HFF-Myc (cell line): ENCODE measurements at places on chromosomes 7 and 10.
A peak's percentile ranks its signal among the peaks of the same experiment; 100 is the strongest.

- peak; percentile 67 for DNase-seq
These were observed 128.5 kb downstream of the MAD1L1 start for GRCh38 chr7:2104107-2104710.

- DNase-seq = no peak
These were observed 57.5 kb downstream of the PLXNA4 start for GRCh38 chr7:132518839-132519173.

DNA sequence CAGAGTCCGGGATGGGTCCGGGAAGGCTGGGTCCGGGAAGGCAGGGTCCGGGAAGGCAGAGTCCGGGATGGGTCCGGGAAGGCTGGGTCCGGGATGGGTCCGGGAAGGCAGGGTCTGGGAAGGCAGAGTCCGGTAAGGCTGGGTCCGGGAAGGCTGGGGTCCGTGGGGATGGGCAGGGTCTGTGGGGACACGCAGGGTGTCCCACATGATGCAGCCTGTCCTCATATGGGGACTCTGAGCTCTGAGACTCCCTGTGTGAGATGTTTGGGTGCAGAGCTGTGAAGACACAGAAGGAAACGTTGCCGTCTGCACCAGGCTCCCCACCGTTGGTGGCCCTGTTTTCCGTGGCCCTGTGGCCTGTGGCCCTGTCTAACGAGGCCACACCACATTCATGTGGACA, 45.7 kb upstream of the ADGRA1 start:
- DNase-seq = no peak

DNA sequence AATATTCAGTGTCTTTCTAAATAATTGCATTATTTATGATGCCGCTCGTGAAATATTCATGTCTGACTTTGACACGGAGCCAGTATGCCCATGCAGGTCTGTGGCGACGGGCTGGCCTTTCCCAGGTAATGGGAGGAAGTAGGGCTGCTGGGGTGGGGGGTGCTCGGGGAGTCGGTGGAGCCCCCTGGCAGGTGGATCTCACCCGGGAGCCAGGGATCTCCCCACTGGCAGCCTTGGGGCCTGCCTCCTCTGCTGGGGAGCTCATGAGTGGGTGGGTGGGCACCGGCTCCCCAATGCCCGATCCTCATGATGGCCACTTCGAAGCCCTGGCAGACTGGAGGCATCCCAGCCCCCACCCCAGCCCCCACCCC, 52.8 kb downstream of the PWWP2B start:
- no peak for DNase-seq

DNA sequence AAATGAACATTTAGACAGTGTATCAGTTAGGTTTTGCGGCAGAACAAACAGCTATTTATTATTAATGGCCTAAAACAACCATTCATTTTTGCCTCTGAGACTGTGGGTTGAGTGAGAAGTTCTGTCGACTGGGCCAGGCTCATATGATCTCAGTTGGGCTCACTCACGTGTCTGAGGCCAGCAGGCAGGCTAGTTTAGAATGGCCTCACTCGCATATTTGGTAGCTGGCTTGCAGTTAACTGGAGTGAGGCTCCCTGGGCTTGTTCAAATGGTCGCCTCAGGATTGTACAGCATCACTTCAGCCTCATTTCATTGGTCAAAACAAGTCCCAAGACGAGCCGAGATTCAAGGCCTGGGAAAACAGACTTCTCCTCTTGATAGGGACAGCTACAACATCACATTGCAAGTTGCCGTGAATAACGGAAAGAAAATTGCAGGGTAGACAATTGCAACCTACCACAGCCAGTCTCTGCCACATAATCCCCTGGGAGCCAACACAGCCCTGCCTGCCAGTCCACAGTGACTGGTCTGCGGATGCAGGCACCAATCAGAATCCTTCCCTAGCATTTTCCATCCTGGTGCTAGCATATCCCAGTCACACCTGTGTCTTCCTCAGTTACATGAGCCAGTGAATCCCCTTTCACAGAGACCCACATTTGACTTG, 23.1 kb upstream of the PPIF start:
- no peak for DNase-seq

- no peak for DNase-seq
These were observed 31.1 kb upstream of the CRHR2 start for GRCh38 chr7:30713392-30713791.

DNA sequence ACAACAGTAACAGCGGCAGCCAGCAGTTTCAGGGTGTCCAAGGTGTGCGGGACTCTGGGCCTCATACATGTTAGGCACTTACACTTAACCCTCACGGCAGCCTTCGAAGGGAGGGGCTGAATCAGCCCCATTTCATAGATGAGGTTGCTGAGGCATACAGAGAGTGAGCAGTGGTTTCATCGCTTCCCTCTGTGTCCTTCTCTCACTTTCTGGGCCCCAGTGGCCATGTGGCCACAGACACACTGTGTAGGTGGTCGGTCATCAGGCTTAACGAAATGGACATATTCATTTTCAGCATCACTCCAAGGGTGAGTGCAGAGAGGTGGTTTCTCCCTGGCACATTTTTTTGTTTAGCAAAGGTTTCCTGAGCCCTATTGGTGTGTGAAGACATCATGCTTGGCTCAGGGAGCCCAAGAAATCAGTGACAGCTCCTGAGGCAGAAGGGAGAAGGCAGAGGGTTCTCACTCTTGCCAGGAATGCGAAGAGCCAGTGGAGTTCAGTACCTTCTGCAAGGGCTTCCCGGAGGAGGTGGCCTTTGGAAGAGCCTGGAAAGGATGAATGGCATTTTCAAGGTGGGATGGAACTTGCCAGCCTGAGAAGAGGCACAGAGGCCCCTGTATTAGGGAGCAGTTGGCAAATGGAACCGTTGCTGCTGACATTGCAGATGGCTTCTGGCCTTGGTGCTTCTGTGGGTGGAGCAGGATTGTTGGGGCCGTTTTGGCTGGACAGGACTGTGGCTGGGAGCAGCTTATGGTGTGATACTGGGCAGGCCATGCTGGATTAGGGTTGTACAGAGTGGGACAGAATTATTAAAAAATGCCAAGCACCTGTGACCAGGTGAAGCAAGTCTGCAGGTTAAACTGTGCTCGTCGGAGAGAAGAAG, 61.7 kb upstream of the PPIF start:
- DNase-seq = no peak

GRCh38 chr7:45149606-45150005, 8.0 kb upstream of the RAMP3 start:
- DNase-seq = no peak

DNA sequence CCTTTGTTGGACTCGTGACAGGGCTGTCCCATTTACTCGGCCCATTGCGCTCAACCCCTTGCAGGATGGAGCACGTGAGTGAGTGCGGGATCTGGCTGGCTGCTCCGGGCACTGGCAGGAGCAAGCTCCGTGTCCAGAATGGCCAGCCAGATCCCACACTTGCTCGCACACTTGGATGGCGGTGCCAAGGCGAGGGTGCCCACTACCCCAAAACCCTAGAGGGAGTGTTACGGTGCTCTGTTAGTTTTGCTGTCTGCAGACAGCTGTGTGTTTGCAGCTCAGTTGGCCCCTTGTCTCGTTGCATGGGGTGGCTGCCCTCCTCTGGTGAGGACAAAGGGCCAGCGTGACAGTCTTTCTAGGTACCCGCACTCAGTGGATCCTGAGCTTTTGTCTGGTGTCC, 34.2 kb downstream of the ZNF487 start:
- DNase-seq = no peak

- no peak for DNase-seq
These were observed 263.8 kb downstream of the ARHGAP12 start for GRCh38 chr10:31664803-31665202.

DNA sequence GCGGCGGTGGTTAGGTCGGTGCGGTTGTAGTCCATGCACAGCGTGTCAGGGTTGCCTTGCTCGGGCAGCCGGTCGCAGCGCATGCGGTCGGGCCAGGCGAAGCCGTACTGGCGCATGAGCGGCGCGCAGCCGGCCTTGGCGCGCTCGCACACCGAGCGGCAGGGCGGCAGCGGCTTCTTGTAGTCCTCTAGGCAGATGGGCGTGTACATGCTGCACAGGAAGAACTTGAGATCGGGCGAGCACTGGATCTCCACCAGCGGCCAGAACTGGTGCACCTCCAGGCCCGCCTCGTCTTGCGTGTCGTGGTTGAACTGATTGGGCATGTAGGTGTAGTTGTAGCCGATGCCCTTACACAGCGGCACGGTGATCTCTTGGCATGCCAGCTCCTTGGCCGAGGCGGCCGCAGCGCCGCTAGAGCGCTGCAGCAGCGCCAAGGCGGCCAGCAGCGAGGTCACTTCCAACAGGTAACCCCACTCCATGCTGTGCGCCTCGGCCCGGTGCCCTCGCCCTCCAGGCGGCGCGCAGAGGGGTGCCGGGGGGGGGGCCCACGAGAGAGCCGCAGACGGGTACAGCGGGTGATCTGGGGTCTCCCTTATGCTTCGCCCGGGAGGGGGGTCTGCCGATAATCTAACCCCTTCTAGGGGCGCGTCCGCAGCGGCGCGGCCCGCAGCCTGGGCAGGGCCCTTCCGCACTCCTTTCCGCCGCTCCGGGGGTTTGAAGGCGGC, 983 bp downstream of the FZD8 start:
- peak; percentile 20 for DNase-seq

- DNase-seq = no peak
These were observed 78.9 kb upstream of the GPR22 start for GRCh38 chr7:107390916-107391315.

DNA sequence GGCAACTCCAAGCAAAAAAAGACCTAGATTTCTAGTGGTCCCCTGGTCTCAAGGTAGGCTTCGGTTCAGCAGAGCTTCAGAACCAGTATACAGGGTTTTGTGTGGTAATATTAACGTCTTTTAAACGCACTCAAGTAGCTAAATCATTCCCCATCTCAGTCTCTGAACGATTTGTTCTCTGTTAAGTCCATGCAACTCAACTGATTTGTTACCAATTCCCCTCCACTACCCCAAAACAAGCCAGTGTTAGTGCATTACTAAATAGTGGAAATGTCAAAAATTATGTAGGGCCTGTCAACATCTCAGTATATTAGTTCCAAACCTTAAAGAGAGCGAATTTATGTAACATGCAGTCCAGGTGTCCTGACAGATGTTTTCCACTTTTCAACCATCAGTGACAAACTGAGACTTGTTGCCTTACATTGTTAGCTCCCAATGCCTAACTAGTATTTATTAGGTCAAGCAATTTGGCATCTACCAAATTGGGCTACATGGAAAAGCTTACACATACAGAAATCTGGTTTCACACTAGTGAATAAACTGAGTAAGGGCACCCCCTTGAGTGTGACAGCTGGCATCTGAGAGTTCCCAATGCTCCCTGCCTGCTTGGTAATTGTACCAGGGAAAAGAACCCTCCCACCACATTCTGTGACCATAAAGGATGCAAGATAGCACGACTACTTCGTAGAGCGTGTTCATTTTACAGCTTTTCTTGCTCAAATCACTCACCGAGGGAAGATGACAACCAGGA, 12.2 kb downstream of the HNRNPA2B1 start:
- DNase-seq = no peak

- DNase-seq = no peak
These were observed 35.0 kb downstream of the NRF1 start for GRCh38 chr7:129646369-129647021.

GRCh38 chr7:17152721-17153120, 145.7 kb upstream of the AHR start:
- no peak for DNase-seq

GRCh38 chr7:107856806-107857540, 34.0 kb upstream of the DLD start:
- DNase-seq = no peak

DNA sequence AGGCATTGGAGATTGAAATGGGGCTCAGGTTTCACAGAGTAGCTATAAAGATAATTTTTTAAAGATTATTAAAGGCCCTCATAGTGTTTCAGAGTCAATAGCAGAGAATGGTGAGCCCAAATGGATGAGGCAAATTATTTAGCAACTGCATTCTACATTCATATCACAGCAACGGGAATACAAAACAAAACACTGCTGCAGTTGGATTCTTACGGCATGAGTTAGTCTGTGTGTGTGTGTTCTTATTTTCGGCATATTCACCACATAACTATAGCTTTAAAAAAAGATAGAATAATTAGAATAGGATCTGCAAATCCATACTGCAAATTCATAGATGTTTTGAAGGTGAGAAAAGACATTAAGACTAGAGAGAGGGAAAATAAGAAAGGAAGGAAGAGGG, 66.0 kb downstream of the SUGCT start:
- DNase-seq = no peak

- no peak for DNase-seq
These were observed 234.7 kb upstream of the PPP2R2D start for GRCh38 chr10:131666091-131666490.

DNA sequence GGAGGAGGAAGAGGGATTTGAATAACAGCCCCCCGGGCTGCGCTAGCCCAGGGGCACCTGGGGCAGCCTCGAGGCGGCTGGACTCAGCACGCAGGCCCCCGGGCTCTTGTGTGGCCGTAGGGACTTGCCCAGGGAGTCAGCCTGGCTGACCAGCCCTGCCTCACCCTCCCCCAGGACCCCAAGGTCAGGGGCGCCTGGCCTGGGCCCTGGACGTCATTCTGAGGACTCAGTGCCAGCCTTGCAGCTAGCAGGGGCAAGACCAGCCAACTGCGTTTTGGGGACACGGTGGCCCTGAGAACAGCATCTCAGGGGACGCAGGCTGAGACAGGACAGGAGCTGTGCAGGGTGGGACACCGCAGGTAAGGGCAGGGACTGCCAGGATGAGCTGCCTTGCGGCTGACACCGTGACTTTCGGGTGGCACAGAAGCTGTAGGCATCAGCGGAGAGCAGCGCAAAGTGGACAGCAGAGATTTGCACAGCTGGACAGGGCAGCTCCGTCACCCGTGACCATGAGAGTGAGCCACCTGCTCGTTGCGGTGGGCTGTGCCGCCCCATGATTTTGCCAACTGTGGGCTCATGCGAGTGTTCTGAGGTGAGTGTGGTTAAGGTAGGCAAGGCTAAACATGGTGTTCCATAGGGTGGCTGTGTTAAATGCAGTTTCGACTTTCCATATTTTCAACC, 48.1 kb upstream of the UBE3C start:
- no peak for DNase-seq

GRCh38 chr7:26515314-26515842, 223.7 kb downstream of the SNX10 start:
- no peak for DNase-seq

- DNase-seq = no peak
These were observed 39.2 kb upstream of the GPAM start for GRCh38 chr10:112222799-112223198.

DNA sequence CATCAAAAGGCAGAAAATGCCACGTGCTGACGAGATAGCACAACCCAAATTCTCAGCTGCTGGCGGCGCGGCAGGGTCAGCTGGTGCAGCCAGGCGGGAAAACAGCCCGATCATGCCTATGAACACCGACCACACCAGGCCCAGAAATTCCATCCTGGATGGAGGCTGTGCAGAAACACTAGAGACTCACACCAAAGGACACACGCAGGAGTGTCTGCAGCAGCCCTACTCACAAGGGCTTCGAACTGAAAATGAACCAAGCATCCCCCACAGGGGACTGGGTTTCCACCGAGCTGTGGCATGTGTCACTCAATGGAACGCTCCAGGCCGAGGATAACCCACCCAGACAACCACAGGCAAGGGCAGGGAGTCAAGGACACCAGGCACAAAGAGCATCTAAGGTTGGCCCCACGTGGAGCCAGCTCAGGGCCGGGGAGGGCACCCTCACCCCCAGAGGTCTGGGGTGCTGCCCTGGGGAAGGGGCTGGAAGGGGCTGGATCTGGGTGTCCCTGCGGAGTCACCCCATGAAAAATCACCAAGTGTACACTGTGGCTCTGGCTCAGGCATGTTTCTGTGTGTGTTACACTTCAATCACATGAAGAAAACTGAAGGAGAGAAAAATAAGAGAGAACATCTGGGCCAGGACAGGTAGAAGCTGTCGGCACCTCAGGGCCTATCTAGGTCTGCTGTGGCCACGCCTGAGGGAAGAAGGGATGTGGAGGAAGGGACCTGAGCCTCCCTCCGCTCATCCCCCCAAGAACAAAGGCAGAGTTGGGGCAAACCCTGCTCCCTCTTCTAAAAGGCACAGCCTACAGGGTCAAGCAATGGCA, 33.0 kb downstream of the RASGEF1A start:
- DNase-seq = no peak
